ENCODE measurements at places on chromosomes 2 and 18.
A peak's percentile ranks its signal among the peaks of the same experiment; 100 is the strongest.

DNA sequence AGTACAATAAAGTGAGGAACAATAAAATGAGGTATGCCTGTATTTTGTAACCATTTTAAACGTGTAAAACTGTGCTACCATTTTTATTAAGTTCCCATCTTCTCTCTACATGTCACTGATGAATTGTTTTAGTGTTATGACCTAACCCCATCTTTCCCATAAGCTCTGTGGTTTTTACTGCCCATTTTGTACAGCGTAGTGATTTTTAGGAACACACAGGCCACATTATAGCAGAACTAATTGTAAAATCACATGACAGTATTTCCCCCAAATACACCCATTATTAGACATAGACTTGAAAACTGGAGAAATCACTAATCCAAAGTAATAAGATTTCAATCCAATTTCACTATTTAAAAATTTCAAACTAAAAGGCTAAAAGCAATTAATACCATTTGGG lies 130.7 kb downstream of the TMEM247 start:
- DNase-seq: no peak

GRCh38 chr18:28995319-28995718 lies 818.4 kb upstream of the CDH2 start:
- DNase-seq: no peak

DNA sequence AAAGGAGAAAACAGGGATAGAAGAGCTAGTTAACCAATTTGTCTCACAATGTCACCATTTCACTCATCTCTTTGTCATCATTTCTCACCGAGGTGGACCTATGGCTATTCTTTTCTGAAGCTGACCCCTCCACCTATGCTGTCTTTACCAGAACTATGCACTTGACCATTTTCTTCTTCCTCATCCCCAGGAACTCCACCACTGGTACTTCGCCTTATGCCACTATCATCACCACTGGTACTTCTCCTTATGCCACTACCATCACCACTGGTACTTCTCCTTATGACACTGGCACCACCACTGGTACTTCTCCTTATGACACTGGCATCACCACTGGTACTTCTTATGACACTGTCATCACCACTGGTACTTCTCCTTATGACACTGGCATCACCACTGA lies 745.8 kb upstream of the CHAC2 start:
- DNase-seq: no peak

GRCh38 chr2:6845312-6845711 lies 20.4 kb downstream of the CMPK2 start:
- DNase-seq: no peak

GRCh38 chr2:202039278-202040078 lies 5.8 kb downstream of the FZD7 start:
- DNase-seq: no peak

DNA sequence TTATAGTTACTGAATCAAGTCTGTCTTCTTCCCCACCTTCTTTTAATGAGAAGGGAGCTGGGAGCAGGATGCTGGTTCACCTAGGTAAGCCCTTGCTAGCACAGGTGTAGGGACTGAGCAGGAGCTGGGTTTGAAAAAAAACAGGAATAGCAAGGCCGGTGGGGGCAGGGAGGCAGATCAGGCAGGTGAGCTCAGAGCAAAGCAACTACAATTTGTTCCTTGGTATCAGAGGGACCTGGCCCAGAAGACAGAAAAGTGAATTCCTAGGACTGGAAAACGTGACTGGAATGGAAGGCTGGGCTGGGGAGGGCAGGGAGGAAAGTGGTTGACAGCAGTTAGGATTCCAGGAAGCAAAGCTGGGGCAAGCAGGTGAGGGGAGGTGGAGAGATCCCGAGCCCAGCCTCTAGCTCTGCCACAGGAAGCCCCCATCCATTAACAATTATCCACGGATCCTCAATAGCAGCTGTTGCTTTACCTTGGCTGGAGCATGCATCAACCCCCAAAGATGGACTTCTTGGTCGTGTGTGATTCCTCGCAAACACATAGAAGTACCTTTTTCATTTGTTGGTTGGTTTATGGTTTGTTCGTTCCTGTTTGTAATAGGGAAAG lies 118.4 kb downstream of the LNPK start:
- no peak for DNase-seq

- peak; percentile 24 for DNase-seq
Observed at GRCh38 chr2:10407841-10408648, 40.1 kb downstream of the ODC1 start.
